Activated T-cell treated with anti-CD3 and anti-CD28 coated beads, Interleukin-2, amount 50 U/mL, for 4 hours (primary cell): ENCODE measurements at places on chromosomes 7 and 10.

- DNase-seq = no peak
Observed at GRCh38 chr7:64320547-64321513, 7.1 kb downstream of the ZNF736 start.

DNA sequence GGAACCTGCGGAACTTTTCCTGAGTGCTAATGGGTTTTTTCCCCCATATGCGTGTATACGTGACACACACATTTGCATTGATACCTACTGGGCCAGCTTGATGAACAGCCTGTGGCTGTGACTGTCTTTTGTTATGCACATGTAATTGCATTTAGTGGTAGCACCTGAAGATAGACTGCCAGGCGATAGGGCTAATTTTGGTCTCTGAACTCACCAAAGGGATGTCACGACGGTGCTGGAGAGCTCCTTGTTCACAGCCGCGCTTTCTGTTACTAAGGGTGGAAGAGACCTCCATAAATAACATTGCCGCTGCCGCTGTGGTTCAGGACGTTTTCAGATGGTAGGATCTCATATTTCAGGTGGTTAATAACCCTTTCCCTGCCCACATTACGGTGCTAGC, 133.2 kb downstream of the CAMK1D start:
- DNase-seq = no peak

DNA sequence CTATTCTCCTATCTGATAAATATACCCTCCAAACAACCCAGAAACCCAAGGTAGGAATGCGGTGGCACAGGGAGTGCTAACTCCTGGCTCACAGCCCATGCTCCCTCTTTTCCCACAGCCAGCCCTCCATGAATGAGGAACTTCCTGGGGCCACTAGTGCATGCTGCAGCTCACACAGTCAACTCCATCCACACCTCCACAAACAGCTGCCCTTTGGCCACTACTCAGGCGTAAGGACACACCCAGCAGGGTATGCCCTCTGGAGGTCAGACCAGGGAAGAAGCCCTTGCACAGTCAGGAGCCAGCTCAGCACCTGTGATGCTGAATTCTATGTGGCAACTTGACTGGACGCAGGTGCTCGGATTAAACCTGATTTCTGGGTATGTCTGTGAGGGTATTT, 85.2 kb upstream of the PIK3CG start:
- DNase-seq = no peak

GRCh38 chr10:70148516-70148915, 2.0 kb upstream of the TYSND1 start:
- DNase-seq = no peak

GRCh38 chr10:92142949-92143348, 147.9 kb downstream of the CPEB3 start:
- DNase-seq = no peak

DNA sequence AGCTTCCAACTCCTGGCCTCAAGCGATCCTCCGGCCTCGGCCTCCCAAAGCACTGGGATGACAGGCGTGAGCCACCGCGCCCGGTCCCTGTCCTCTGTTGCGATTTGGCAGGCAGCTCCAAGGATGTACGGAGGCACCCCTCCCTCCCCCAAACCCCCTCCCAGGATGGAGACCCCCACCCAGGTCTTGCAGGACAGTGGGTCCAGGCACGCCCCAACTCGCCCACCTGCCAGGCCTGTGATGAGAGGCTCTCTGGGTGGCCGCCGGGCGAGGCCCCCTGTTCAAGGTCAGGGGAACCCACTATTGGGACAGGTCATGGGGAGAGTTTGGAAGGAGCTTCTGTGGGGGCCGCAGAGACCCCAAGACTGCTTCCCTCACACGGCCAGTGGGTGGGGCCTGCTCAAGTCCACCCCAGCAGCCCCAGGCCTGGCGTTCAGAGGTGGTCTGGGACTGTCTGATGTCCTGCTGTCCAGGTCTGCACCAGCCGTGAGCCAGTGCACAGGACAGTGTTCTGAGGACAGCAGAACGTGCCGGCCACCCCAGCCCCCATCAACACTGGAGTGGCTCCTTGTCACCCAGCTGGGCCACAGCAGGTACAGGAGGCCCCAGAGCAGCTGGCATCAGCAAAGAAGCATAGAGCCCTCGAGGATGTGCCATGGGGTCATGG, 2.5 kb downstream of the ADAP1 start:
- no peak for DNase-seq

- DNase-seq = no peak
Observed at GRCh38 chr7:116522247-116522646, 2.6 kb upstream of the CAV1 start.

GRCh38 chr10:48792687-48793096, 108.0 kb downstream of the WDFY4 start:
- no peak for DNase-seq

DNA sequence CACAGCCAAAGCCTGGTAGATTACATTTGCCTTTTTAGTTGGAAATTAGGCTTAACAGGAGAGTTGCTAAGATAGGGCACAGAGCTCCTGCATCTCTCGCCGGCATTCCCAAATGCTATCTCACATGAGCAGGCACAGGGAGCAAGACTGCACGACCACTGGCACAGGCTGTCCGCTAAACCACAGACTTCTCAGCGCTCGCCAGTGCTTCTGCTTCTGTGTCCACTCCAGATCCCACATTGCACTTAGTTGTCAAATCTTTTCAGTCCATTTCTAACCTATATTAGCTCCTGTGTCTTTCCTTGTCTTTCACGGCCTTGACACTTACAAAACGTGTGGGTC, 138.9 kb downstream of the EGFR start:
- DNase-seq = no peak

DNA sequence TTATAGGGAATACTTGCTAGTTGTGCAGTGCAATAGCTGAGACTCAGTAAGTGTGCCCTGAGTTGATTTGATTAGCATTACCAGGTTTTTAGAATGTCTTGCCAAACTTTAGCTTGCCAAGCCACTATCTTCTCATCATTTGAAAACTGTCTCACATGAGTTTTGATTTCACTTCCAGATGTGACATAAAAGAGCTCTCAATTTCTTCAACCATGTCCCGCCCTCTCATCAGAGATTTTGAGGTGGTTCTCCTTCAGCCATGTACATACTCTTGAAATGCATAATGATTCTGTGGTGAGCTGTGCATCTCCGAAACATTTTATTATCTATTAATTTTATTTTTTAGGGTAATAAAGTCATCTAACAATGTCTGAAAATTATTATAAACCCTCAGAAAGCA, 215.0 kb upstream of the SEMA3E start:
- DNase-seq = no peak

- DNase-seq = no peak
Observed at GRCh38 chr7:158601090-158601489, 13.5 kb upstream of the PTPRN2 start.

- no peak for DNase-seq
Observed at GRCh38 chr7:85695533-85695932, 508.7 kb upstream of the SEMA3D start.

GRCh38 chr10:122592161-122592560, 31.6 kb downstream of the DMBT1 start:
- no peak for DNase-seq

GRCh38 chr10:13709931-13710650, 123.3 kb downstream of the PRPF18 start:
- no peak for DNase-seq

- no peak for DNase-seq
Observed at GRCh38 chr10:80164596-80164995, 32.1 kb downstream of the PLAC9 start.

GRCh38 chr7:45459476-45459875, 114.7 kb upstream of the ADCY1 start:
- DNase-seq = no peak

DNA sequence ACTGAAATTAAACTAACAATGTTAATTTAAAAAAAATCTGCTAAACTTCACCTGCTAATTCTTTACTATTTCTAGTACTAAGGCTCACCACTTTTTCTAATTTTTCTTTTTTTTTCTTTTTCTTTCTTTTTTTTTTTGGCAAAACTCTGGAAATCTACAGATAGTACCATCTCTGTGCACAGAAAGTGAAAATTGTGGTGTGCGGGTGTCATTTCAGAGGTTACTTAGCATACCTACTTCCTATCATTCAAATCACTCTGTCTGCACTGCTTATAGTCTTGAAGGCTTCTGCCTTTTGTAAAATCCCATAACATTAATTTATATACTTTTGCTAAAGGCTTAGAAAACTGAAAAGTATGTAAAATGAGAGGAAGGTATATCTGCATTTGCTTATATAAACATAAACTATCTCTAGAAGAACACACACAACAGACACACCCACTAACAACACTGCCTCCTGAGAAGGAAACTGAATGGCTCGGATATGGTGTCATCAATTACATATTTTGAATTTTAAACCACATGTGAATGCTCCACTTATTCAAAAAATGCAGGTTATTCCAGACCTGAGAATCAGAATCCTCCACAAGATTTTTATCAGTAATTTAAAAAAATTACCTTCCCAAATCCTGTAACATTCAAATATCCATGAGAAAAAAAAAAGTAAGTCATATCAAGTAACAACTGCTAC, 229.5 kb downstream of the PARD3 start:
- DNase-seq = no peak

DNA sequence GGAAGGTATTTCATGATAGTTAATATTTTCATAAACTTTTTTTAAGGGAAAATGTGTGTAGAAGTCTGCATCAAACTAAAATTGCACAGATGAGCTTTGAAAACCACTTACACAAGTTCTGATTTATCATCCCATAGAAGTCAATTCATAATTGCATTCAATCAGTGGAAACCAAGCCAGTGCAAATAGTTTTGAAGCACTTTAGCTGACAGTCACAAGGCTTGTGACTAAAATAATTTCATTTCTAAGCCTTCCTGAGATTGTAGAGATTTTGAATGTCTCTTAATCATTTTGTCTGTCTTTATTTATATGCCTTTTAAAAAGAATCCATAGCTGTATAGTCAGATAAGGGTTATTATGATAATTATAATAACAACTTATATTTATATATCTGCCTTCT, 41.4 kb downstream of the EXOC4 start:
- no peak for DNase-seq

DNA sequence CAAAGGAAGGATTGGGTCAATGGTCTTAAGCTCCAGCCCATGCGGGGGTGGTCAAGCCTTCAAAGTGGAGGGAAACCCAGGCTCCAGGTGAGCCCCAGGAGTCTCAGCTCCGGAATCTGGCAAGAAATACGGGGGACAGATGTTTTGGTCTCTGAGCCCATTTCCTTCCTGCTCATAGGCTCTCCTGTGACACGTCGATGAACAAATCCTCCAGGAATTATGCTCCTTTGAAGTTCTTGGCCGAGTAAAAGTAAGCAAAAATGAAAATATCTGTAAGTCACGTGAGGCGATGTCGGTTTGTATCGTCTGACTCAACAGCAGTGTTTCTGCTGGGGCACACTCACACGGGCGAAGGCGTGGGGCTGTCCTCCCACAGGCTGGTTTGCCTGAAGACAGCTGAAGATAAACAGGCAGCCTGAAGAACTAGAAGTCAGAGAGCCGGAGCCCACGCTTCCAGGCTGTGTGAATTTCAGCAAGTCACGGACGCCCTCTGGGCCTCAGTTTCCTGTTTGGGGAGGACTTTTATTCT, 52.6 kb upstream of the SMNDC1 start:
- peak; percentile 68 for DNase-seq

DNA sequence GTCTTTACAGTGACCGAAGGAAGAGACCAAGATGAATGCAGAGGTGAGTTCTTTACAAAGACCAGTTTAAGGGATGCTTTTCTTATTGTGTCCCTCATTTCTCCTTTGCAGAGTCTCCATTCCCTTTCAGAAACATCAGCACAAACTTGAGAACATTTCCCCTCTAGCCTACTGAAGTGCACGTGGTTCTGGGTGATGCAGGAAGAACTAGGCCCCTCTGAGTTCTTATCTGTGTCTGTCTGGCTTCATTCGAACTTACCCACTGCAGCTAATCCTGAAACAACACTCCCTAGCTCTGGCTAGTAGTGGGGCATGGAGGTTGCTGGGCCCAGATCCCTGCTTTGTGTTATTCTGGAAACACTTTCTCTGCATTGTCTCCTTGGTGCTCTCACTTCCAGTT, 12.6 kb downstream of the BLVRA start:
- DNase-seq = no peak

DNA sequence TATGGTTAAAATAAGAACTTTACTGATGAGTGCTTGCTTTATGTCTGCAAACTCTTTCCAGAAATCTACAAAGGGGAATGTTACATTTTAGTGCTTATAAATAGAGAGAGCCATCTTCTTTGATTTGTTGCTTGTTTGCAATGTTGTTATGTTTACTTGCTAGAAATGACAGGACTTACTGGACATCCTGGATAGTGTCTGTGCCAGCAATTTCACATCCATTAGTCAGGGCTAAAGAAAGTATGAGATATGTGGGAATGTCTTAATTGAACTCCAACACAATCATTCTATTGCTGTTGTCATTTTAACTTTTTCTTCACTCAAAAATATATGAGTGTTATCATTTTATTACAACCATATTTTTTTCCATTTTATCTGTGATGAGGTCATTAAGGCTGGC, 453.2 kb downstream of the TNS3 start:
- DNase-seq = no peak

DNA sequence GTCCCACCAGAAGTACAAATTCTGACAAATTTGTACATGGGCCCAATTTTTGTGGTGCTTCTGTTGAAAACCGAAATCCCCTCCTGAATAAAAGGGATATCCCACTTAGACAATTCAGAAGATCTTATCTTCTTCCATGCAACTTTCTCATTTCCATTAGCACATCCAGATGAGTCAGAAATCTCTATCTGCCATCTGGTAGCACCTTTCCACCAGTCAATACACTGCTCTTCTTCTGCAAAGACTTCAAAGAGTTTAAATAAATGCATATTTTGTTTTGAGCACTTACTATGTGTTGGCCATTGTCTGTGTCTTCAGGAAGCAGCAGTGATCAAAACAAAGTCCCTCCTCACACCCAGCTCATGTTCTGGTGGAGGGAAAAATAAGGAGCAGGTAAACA, 12.7 kb upstream of the KLF6 start:
- DNase-seq = no peak
